ENCODE measurements at places on chromosomes 7 and 10.
A peak's percentile ranks its signal among the peaks of the same experiment; 100 is the strongest.

- DNase-seq: peak; percentile 76
Observed at GRCh38 chr10:12243864-12244620, 48.1 kb downstream of the CDC123 start.

GRCh38 chr10:21130108-21130507 is 233.0 kb upstream of the NEBL start:
- no peak for DNase-seq

GRCh38 chr10:5530412-5530806 is 5.6 kb downstream of the CALML3 start:
- peak; percentile 61 for DNase-seq

- DNase-seq: no peak
Observed at GRCh38 chr7:143210541-143210940, 11.3 kb upstream of the TAS2R40 start.

DNA sequence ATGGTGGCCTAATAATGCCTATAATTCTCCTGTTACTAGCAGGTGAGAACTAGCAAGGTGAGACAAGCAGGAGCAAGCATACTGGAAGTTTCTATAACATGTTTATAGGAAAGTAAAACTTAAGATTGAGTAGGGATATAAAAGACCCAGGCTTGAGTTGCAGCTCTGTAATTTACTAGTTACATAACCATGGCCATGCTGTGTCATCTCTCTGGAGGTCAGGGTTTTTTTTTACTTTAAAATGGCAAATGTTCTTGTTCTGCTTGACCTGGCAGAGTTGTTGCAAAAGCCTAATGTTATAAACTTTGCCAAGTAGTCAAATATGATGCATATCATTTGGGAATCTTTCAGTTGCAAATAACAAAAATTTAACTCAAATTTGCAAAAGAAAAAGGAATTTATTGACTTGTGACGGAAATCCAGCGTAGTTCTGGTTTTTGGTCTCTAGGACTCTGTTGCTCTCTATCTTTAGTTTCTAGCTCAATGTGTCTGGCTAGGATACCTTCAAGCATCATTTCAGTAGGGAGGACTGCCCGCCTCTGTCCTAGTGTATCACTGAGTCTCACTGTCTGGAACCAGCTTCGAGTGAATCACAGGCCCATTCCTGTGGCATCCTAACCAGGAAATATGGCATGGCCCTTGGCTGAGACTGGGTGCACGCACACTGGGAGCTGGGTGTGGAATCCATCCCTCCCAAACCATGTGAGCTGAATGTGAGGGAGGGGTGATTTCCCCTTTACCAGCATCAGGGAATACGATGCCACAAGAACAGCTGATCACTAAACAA is 67.9 kb downstream of the ADAM22 start:
- no peak for DNase-seq

- no peak for DNase-seq
Observed at GRCh38 chr10:116715839-116716377, 26.5 kb downstream of the HSPA12A start.

- DNase-seq: peak; percentile 38
Observed at GRCh38 chr10:86099542-86100334, 266.9 kb downstream of the GRID1 start.

- DNase-seq: no peak
Observed at GRCh38 chr7:113159746-113160339, 41.5 kb upstream of the SMIM30 start.

All from cardiac septum (tissue), 1 donor.